ENCODE measurements at places on chromosomes 1 and 21.

DNA sequence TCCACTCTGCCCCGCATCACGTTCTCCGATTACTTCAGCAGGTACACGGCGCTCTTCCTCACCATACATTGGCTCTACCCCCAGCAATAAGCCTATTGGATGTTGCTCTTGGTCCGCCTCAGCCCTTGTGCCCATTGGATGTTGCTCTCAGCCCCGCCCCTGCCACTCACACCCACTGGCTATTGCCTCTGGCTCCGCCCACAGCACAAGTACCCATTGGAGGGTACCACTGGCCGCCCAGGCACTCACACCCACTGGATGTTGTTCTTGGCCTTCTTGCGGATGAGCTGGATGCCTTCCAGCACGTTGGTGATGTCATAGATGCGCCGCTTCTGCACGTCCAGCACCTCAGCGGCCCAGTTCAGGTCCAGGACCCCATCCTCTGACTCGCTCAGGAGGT, 9.4 kb downstream of the E2F2 start:
- peak; percentile 63 for DNase-seq

GRCh38 chr1:26468911-26469310, 3.3 kb upstream of the HMGN2 start:
- DNase-seq, result no peak

- no peak for DNase-seq
Measured at GRCh38 chr1:165852871-165853270, 25.5 kb downstream of the UCK2 start.

DNA sequence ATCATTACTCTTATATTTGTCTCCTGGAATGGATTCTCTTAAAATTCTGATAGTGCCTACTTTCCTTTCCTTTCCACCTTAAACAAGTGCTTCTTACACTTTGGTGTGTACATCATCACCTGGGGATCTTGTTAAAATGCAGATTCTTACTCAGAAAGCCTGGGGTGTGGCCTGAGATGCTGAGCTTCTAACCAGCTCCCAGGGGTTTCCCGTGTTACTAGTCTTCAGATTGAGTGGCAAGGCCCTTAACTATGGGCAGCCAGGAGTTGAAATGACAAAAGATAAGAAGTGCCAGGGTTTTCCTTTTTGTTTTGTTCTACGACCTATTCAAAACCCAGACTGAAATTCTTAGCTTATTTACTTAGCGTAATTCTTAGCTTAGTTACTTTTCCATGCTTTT, 159.2 kb downstream of the HFM1 start:
- no peak for DNase-seq

- DNase-seq, result no peak
Measured at GRCh38 chr1:30378003-30378596, 345.3 kb downstream of the MATN1 start.

DNA sequence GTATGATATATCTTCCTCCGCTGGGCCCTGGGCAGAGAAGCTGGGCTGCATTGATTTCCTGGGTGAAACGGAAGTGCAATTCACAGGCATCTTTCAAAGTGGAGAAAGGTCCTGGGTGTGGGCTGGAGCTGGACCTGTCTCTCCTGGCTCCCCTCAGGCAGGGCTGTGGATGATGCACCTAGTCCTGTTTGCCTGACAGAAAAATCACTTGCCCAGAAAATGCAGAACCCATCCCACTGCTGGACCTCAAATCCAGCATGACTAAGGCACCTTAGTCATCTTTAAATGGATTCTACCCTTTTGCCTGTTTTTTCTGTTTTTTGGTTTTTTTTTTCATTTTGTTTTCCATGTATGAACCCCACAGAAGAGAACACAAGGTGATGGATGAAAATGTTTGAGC, 49.7 kb downstream of the MYSM1 start:
- no peak for DNase-seq

GRCh38 chr1:214377886-214378285, 96.9 kb downstream of the SMYD2 start:
- no peak for DNase-seq

DNA sequence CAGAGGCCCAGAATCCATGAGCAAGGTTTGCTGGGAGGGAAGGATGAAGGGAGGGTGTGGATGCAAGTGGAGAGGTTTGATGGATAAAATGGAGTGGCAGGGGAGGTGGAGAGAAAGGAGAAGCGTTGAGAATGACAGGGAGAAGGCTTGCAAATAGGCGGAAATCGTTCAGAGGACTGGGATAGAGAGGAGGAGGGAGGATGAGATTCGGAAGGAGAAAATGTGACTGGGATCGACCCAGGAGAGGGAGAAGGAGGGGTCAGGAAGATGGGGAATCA, 376 bp downstream of the AVPR1B start:
- no peak for DNase-seq

GRCh38 chr1:186819126-186819525, 9.6 kb upstream of the PLA2G4A start:
- no peak for DNase-seq

- peak; percentile 26 for DNase-seq
Measured at GRCh38 chr1:112388436-112388835, 7.6 kb upstream of the CTTNBP2NL start.

- no peak for DNase-seq
Measured at GRCh38 chr1:186009039-186009737, 275.0 kb downstream of the HMCN1 start.

DNA sequence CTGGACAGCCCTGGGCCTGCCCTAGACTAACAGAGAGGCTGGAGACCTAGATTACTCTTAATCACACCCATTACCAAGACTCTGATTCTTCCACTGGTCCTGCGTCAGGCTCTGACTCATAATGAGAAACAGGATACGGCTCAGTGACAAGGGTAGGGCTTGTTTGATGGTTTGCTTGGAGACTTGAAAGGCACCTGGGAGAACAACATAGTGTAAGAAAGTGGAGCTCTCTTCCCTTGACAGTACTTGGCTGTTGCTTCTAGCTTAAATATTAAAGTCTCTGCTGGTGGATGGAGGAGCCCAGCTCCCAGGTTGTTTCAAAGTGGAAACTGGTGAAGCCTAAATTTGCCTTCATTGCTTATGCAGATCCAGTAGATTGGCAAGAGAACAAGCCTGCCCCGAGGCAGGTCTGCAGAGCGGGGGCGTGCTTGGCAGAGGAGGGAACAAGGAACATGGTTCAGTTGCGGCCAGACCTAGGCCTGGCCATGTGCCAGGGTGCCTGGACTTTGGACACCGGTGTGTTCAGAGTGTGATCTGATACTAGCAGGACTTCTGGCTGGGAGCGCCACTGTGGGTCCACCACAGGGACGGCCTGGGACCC, 480.6 kb downstream of the CAMTA1 start:
- DNase-seq, result no peak

- peak; percentile 68 for DNase-seq
Measured at GRCh38 chr1:16612332-16613172, 812 bp downstream of the NBPF1 start.

DNA sequence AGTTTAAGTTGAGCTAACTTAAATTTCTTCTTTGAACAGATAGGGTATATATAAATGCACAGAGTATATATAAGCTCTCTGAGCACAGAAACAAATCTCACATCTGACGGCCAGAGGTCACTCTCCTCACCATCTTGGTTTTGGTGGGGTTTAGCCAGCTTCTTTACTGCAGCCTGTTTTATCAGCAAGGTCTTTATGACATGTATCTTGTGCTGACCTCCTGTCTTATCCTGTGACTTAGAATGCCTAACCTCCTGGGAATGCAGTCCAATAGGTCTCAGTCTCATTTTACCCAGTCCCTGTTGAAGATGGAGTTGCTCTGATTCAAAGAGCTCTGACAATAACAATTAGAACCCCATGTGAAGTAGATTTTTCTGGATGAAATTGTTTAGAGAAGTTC, 1.6 kb upstream of the MOV10 start:
- no peak for DNase-seq

DNA sequence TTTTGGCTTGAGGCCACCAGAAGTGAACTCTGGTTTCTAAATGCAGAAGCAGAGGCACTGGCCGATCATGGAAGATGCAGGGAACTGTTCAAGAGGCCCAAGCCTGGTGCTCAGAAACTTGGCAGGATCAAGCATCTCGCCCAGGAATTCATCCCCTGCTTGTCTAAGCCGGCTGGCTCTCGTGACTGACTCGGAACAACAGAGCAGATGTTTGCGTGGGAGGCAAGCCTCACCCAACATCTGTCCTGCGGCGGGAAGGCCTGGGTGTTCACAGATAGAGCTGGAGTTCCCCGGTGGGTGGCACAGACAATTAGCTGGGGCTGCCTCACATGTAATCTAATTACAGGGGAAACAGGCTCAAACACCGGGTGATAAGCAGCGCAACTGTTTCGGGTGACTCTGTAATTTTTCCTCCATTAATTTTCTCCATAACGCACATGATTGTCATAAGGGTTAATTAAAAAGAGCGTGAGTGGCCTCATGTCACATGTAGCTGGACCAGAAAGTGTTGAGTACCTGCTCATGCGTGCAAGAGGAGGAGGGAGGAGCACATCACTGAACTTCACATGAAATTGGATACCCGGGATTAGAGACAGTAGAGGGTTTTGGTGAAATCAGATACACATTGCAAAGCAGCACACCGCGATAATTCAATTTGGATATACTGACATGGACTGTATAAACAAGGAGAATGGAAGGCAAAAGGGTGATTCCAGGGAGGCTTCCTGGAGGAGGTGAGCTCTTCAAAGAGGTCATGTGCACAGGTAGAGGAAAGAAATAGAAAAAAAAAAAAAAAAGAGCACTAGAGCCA, 180.0 kb downstream of the ETS2 start:
- DNase-seq, result no peak

DNA sequence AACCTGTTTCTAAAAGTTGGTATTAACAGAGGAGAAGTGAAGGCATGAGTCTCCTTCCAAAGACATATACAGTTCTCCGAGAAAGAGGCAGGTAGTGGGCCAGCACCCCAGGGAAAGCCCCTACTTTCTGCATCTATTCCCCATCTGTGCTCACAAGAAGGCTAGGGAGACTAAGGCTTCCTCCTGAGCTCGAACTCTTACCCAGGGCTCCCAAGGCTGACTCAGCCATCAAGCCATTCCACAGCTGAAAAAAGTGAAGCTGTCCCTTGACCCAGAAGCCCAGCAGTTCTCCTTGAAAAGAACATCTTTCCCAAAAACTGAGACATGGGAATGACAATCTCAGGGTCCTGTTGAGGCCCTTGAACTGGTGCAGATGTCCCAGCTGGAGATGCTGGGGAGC, 1.9 kb upstream of the PADI3 start:
- no peak for DNase-seq

DNA sequence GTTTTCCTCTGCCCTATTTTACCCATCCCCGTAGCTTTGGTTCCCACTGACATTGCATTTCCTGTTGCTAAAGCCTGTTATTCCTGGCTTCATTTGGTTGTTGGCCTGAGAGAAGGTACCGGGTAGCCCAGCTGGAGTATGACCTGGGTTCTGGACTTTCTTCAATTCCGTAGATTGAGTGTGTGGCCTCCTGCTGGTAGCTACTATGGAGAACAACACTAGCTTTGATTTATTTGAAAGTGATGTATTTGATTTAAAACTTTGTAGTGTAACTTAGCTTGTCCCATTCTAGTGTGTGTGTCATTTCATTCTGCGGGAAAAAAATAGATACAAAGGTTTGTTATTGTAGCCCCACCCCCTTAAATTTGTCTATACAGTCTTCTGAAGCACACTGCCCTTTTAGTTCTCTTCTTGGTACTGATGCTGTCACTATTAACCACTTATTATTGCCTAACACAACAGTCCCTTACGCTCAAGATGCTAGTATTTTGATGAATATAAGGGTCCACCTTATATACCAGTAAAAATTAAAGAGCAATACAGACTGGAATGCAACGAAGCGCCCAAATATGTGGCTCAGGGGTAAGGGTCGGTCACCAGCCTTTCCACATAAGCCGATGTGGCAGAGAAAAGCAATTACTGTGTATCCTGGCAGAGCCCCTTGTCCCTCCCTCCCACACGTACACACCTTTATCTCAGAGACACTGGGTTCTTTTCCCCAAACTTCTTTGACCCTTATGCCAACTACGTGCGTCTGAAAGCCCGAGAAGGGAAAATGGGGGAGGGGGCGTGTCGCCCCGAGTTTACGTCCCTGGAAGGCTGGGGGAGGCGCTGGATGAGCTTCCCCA, 643 bp upstream of the MOV10 start:
- no peak for DNase-seq

DNA sequence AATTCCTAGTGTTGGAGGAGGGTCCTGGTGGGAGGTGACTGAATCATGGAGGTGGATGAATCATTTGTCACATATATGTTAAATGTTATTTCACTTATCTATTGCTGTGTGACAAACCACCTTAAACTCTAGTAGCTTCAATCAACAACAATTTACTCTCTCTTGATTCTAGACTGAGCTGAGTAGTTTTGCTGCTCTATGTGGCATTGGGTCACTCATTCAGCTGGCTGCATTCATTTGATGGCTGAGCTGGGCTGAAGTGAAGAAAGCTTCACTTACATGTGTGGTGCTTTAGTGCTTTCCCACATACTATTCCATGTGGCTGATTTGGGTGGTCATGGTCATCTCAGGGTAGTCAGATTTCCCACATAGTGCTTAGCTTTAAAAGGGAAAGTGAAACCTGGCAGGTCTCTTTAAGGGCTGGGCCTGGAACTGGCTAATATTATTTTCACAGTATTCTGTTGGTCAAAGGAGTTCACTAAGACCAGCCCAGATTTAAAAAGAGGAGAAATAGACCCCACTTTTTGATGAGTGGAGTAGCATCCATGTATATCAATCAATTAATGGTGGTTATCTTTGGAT, 10.5 kb downstream of the DNAH14 start:
- DNase-seq, result no peak

DNA sequence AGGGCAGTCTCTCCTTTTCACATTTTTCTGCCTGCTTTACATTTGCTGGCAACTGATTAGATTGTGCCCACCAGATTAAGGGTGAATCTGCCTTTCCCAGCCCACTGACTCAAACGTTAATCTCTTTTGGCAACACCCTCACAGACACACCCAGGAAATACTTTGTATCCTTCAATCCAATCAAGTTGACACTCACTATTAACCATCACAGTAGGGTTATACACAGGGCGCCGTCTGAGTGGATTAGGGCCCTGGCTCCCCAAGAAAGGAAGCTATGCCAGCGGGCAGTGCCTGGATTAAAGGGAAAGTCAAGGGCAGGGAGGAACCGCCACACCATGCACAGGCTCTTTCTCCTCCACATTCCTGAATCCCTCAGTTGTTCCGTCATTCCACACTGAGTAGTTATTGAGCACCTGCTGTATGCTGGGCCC, 56.2 kb downstream of the EVA1C start:
- no peak for DNase-seq

GRCh38 chr1:179253286-179253972, 24.0 kb upstream of the ABL2 start:
- DNase-seq, result no peak

- no peak for DNase-seq
Measured at GRCh38 chr1:161943737-161944136, 79.9 kb downstream of the OLFML2B start.

DNA sequence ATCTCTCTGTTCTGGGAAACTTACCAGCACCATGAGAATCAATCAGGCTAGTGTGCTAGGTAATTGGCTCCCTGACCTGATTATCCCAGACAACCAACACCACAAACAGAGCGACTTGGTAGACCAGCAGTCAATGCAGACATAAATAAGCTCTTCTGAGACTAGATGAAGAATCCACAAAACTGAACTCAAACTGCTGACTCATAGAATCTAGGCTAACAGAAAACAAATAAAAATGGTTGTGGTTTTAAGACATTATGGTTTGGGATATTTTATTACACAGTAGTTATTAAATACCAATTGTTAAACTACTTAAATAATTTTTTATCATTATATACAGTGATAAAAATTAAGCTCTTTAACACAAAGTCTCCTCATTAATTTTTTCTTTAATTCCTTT, 535.7 kb downstream of the COL11A1 start:
- DNase-seq, result no peak

Measured in iPS-NIHi11 (cell line).